Bronchial epithelial cell (primary cell): ENCODE measurements at places on chromosomes 3 and 15.

GRCh38 chr3:104547031-104547430 lies 819.7 kb upstream of the ALCAM start:
- DNase-seq: no peak

DNA sequence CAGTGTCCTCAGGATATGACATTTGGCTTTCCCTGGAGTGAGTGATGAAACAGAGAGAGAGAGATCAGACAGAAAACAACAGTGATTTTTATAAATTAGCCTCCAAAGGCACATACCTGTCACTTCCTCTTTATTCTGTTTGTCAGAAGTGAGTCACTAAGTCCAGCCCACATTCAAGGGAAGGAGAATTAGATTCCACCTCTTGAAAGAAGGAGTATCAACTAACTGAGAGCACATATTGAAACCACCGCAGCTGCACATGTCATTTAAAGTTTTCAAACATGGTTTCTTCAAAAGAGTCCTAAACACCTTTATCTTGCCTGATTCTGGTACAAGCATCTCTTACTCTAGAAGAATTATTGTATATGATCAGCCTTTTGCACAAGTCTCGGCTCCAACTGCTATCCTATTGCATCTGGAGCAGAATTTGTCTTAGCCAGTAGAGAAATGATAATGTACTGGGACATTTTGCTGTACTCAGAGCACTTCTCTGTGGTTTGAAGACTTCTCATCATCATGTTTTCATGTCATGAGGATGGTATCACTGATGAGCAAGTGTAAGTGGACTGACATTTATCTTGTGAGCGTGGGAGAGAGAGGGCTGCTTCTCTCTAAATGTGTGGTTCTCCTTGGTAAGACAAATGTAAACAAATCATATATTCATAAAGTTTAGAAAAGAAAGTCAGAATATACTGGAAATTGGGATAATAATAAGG lies 338.9 kb upstream of the CFAP20DC start:
- peak; percentile 82 for DNase-seq

GRCh38 chr15:43232289-43232874 lies 11.6 kb upstream of the EPB42 start:
- DNase-seq: no peak

GRCh38 chr3:127784283-127784682 lies 38.0 kb downstream of the MGLL start:
- DNase-seq: no peak

GRCh38 chr3:8581806-8582445 lies 62.7 kb downstream of the SSUH2 start:
- no peak for DNase-seq

DNA sequence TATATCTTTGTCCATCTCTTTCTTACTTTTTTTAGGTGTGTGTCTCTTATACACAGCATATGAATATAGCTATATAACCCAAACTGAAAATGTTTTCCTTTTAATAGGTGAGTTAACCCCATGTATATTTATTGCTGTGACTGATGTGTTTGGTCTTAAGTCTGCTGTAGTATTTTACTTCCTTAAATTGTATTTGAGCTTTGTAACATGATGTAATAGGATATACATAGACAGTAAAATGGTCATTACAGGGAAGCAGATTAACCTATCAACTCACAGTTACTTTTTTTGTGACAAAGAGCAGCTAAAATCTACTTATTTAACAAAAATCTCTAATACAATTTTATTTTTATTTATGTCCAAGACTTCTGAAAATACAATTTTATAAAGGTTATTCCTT lies 51.8 kb upstream of the CDAN1 start:
- DNase-seq: no peak

- DNase-seq: no peak
These were observed 316.3 kb upstream of the STAC start for GRCh38 chr3:36063992-36064391.

DNA sequence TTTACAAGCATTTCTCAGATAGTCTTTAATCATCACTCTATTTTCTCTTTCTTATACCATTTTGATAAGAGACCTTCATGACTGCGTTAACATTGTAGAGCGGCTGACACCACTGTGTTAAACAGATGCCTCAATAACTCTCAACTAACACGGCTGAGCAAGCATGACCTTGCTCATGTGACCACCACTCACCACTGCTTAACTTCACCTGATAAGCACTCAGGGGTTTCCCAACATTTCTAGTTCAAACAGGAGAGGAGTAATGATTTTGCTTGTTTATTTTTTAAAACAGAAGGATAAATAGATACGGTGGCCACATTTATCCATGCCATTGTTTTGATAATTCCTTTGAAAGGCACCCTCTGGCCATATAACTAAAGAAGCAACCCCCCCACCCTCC lies 37.7 kb upstream of the TMEM45A start:
- DNase-seq: no peak

DNA sequence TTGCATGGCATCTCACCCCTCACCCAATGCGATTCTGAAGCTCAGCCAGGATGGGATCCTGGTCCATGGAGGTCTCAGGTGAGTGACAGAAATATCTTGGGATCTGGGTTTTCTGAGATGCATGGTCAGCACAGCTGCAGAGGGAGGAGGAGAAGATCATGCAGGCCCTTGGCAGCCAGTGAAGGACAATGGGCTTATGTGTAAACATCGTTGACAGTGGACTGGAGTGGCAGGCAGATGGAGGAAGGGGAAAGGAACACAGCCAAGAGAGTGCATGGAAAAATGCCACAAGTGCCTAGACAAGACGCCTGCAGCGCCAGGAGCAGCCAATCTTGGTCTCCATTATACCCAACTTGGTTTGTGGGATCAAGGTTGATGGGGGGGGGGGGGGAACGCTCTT lies 347.9 kb downstream of the MCTP2 start:
- DNase-seq: no peak

DNA sequence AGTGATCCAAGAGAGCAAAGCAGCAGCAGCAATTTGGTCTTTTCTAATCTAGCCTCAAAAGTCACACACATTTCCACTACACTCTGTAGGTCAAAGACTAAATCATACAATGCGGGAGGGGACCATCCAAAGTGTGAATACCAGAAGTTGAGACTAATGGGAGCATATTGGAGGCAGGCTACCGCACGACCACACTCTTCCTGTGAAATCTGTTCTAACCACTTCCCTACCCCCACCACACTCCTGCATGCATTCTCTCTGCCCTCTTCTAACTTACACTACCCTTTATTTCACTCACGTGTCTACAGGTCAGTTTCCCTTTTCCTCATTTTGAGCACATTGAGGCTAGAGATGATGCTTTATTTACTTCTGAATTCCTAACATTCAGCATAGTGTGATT lies 23.7 kb upstream of the PRTG start:
- DNase-seq: no peak

DNA sequence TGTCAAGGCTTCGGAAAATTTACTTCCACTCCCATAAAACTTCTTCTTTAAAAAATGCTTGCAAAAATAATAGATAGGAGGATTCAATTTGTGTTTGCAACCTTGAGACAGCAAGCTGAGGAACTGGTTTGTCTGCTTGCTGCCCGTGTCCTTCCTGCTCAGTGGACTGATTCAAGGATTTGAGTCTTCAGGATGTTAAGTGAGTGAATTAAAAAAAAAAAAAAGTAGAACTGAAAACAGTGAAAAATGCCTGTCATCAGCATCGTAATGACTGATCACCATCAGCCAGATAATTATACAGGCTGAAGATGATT lies 453.7 kb downstream of the FGF12 start:
- peak; percentile 2 for DNase-seq

DNA sequence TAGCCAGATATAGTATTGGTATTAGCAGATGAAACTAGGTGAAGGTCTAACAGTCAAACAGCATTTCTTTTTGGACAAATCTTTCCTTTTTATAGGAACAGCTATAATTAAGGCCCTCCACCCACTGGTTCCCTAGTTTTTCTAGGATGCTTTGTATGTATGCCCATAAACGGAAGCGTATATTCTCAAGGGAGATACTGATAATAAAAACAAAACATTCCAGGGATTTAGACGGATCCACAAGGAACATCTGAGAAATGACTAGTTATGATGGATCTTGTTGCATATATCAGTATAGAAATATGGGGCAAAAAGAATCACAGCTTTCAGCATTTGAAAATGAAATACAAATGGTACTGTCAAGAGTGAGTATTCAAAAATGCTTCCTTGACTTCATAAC lies 22.5 kb downstream of the LRRC28 start:
- DNase-seq: no peak

GRCh38 chr15:70783610-70784022 lies 20.3 kb upstream of the UACA start:
- peak; percentile 75 for DNase-seq

GRCh38 chr3:55701997-55702396 lies 214.9 kb upstream of the WNT5A start:
- DNase-seq: no peak

GRCh38 chr3:113514265-113514769 lies 639 bp downstream of the SPICE1 start:
- DNase-seq: no peak

- peak; percentile 93 for DNase-seq
These were observed 25.0 kb upstream of the GPR171 start for GRCh38 chr3:151227807-151228665.

DNA sequence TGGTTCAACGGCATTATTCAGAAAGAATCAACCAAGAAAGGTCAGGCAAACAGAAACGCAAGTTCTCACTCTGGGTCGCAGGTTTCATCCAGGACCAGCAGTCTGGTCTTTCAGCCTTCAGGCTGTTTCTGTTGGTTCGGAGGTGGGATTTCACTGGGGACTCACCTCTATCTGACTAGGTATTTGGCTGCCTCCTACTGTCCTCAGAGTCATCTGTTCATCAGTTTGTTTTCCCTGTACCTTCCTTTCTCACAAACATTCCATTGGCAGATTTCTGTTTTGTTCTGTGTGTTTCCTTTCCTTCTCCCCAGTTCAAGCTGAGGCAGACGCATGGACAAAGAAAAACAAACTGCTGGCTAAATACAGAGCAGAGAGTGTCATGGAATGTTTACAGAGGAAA lies 1046.6 kb upstream of the CFAP20DC start:
- no peak for DNase-seq

- no peak for DNase-seq
These were observed 55.5 kb upstream of the TOPAZ1 start for GRCh38 chr3:44186111-44186672.

DNA sequence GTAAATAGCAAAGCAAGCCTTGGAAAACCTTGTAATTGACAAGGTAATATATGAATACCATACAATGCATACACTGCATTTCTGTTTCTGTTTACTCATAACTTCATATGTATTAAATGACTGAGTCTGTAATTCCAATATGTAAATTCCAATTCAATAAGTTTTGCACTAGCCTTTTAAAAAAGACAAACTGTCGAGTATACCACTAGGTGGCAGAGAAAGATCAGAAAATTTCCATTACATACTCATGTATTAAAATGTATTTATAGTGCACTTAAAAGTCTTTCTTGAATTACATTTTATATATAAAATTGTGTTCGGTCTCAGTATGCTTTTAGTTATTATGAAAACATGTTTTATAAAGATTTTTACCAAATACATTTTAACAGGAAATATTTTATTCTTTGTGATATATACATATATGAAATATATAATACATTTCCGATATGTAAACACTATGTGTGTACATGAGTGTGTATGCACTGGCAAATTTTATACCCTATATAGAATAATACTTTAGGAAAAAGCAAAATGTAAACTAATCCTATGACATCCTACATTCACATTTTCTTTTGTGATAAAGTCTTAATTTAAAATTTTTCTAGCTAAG lies 216.8 kb downstream of the VGLL3 start:
- peak; percentile 51 for DNase-seq

GRCh38 chr15:87080547-87080946 lies 1000.9 kb downstream of the AGBL1 start:
- no peak for DNase-seq

GRCh38 chr3:185508335-185508991 lies 9.6 kb upstream of the TMEM41A start:
- DNase-seq: no peak

GRCh38 chr3:45468326-45468725 lies 80.0 kb downstream of the LARS2 start:
- no peak for DNase-seq

DNA sequence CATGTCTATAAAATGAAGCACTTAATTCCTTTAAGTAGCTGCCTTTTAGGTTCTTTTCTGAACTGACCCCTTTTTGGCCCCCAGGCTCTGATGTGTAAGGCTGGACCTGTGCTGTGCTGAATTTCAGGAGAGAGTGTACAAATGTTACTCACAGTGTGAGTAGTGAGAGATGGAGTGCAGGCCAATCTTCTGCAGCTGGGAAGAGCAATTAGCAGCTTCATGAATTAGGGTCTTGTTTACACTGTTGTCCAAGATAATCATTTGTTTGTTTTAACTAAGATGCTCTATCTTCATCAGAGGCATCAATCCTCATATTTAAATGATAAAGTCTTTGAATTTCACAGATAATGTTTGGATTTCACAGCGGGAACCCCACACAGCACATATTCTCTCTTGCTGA lies 19.4 kb downstream of the ARPP21 start:
- DNase-seq: no peak

- DNase-seq: no peak
These were observed 791.9 kb upstream of the ROBO1 start for GRCh38 chr3:80559701-80560100.

- DNase-seq: no peak
These were observed 169.6 kb downstream of the EDEM1 start for GRCh38 chr3:5357089-5357488.

GRCh38 chr3:32440611-32441350 lies 49.1 kb downstream of the CMTM7 start:
- peak; percentile 91 for DNase-seq

- peak; percentile 93 for DNase-seq
These were observed 28.2 kb downstream of the DUOX1 start for GRCh38 chr15:45157974-45158373.

GRCh38 chr3:20051123-20051806 lies 11.0 kb downstream of the KAT2B start:
- DNase-seq: peak; percentile 93

- peak; percentile 99 for DNase-seq
These were observed 70.2 kb upstream of the GADL1 start for GRCh38 chr3:30964612-30965011.
